Ammon's horn (tissue), 1 donor: ENCODE measurements at places on chromosomes 1 and 21.

DNA sequence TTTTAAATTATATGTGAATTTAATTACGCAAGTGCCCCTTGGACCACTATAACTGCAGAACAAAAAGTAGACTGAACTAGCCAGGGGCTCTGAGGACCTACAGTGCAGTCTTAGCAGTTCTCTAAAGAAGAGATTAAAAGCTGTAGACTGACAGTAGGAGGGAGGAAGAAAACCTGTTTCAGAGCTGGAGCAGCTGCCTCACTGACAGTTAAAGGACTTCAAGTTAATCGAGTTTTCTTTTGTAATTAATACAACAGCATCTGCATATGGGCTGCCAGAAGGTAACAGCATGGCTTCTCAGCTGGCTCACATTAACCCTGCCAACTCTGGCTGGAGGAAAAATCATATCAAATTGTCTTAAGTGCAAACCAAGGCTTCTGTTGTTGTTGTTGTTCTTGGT, 19.9 kb downstream of the DSTYK start:
- DNase-seq: no peak

DNA sequence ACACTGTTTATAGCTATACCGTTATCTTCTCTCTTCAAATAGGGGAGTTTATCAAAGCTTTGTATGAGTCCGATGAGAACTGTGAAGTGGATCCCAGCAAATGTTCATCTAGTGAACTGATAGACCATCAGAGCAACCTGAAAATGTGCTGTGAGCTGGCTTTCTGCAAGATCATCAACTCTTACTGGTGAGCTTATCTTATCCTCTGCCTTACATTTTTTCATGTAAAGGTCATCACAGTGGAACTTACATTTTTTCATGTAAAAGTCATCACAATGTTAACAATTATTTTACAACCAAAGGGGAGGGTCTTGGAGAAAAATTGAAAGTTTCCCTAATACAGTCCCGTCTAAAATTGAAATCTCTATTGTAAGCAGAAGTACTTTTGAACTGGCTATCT, 45.2 kb downstream of the CLEC20A start:
- DNase-seq: no peak

GRCh38 chr1:90761781-90762589, 44.9 kb upstream of the BARHL2 start:
- no peak for DNase-seq

- no peak for DNase-seq
These were observed 27.9 kb upstream of the KIF21B start for GRCh38 chr1:201051399-201051798.
